ENCODE measurements at places on chromosomes 12 and 14.

- DNase-seq = no peak
These were observed at the start of gene CLEC6A for GRCh38 chr12:8455727-8456360. TSS of gene CLEC6A (plus strand) at chr12:8455962. CDS start at chr12:8456112, 150 bp downstream.

GRCh38 chr14:52960627-52961026, 9.8 kb upstream of the FERMT2 start:
- no peak for DNase-seq

DNA sequence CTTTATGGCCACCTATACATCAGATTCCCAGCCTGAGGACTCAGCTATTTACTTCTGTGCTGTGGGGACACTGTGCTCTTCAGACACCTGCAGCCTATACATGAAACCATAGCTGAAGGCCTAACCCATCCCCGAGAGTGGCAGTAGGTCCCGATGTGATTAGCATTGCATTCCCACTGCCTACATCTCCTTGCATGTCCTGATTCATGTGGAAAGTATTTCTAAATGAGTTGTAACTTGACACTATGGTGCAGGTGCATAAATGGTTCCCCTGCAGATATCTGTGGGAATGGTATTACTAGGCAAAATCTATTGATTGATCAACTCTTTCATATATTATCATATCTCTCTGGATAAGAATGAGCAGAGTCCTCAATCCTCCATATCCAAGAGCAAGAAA, 433.5 kb downstream of the DAD1 start:
- DNase-seq = no peak

- DNase-seq = no peak
These were observed 20.6 kb upstream of the BDKRB1 start for GRCh38 chr14:96235426-96235825.

DNA sequence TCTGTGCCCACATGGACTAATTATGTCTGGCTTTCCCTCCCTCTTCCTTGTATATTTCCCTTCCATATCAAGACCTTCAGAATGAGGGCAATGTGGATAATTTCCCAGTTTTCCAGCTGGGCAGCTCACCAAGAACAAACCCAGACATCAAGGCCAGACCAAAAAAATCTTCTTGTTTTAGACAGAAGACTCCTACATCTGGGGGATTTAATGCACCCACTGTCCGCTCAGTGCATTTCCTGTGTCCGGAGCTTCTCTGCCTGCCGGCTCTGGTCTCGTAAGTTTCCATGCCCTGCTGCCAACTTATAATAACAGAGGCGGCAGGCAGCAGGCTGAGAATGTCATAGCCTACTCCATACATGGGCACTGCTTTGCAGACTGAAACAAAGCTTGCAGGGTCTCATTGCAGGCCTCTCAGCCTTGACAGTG, 207.2 kb upstream of the BCL2L14 start:
- no peak for DNase-seq

GRCh38 chr12:76777765-76778216, 13.9 kb downstream of the ZDHHC17 start:
- no peak for DNase-seq

DNA sequence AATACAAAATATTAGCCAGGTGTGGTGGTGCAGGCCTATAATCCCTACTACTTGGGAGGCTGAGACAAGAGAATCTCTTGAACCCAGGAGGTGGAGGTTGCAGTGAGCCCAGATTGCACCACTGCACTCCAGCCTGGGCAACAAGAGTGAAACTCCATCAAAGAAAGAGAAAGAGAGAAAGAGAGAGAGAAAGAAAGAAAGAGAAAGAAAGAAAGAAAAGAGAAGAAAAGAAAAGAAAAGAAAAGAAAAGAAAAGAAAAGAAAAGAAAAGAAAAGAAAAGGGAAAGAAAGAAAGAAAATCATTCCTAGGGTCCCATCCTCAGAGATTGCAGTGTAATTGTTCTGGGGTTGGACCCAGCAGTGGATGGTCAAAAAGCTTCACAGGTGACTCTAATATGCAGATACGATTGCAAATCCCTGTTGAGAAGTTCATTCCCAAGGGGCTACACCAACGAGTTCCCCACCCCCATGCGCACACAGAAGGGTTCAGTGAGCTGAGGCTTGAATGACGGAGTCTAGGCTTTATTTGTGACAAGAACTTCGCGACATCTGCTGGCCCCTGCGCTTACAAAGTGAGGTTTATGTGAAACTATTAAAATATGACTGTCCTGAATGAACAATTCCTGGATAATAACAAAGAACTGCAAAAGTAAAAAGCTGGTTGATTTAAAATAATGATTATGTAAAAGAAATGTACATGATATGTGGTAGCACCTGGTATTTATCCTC, 17.4 kb upstream of the RNASE12 start:
- peak; percentile 7 for DNase-seq

- no peak for DNase-seq
These were observed 122.4 kb downstream of the SLC25A47 start for GRCh38 chr14:100445436-100446088.

DNA sequence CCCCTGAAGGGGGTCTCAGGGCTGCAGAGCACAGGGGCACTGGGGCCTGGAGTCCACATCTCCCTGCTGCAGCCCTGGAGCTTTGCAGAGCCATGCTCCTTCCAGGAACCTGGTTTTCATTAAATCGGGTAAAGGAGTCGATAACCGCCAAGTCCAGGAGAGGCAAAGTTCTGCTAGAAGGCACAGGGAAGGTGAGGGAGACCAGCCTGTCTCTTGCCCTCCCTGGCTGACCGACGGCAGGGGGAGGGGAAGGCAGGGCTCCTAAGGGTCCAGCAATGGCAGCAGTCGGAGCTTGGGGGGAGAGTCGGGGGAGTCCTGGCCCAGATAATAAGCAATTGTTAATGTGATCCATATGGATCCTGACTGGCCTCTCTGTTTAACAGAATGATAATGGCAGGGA, 3.0 kb downstream of the FIGNL2 start:
- DNase-seq = no peak

DNA sequence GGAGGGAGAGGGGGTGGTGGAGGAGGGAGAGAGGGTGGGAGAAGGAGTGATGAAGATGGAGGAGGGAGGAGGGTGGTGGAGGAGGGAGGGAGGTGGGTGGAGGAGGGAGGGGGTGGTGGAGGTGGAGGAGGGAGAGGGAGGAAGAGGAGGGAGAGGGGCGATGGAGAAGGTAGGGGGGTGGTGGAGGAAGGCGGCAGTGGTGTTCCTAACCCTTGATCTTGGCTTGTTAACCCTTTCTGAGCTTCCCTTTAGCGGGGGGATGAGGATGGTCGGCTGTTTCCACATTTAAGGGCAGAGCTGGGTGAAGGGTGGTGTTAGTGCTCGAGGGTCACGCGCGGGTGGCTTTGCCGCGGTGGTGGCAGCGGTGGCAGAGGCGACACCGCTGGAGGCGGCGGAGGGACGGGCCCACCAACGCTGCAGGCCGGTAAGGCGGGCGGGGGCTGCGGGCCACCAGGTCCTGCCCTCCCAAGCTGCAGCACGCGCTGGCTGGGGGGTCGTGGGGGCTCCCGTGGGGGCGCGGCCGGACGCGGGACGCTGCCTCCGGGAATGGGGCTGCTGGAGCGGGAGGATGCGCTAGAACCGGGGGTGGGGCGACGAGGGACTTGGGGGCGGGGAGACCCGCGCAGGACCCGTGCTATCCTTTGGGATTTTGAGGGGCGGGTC, 156.3 kb downstream of the PTPN11 start:
- DNase-seq = no peak

- DNase-seq = no peak
These were observed 89.9 kb upstream of the CPNE8 start for GRCh38 chr12:38995249-38995648.

- DNase-seq = no peak
These were observed 24.4 kb upstream of the PTPRQ start for GRCh38 chr12:80419644-80420043.

GRCh38 chr12:20555771-20556170, 139.4 kb upstream of the SLCO1C1 start:
- no peak for DNase-seq

DNA sequence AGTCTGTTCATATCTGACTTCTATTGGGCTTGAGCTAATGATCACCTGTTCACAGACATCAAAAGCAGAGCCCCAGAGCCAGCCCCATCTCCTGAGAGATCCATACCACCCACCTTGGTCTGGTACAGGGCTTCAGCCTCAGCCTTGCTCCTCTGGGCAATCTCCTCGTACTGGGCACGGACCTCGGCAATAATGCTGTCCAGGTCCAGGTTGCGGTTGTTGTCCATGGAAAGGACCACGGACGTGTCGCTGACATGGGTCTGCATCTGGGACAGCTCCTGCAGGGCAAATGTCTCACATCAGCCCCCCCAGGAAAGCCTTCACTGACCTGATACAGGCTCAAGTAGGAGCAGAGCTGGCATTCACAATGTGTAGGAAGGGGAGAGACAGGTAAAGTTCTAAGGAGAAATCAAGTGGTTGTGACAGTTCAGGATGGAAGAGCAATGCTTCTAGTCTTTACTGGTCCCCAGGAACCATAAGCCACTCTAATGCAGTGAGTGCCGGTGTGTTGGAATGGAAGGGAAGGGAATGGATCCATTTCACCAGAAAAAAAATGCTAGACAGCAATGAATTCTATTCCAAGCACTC, 5.2 kb downstream of the KRT4 start:
- DNase-seq = no peak

- no peak for DNase-seq
These were observed 1159.7 kb downstream of the BCL11B start for GRCh38 chr14:98112194-98112780.

DNA sequence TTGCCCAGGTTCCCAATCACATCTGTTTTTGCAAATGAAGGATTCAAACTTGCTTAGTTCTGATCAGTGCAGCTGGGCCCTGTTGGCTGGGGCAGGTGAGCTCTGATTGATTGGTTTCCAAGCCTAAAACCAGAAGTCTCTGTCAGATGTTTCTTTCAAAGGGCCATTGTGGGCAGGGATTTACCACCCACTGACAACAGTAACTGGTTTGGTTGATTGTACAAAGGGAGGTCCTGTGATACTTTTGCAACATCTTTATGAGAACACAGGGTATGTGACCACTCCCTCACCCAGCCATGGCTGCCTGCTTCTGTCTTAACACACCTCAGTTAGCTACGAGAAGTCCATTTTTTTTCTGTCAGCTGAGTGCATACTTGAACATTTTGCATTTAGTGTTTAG, 184.1 kb downstream of the FLRT2 start:
- no peak for DNase-seq

GRCh38 chr12:47876440-47876960, 28.3 kb downstream of the VDR start:
- no peak for DNase-seq

DNA sequence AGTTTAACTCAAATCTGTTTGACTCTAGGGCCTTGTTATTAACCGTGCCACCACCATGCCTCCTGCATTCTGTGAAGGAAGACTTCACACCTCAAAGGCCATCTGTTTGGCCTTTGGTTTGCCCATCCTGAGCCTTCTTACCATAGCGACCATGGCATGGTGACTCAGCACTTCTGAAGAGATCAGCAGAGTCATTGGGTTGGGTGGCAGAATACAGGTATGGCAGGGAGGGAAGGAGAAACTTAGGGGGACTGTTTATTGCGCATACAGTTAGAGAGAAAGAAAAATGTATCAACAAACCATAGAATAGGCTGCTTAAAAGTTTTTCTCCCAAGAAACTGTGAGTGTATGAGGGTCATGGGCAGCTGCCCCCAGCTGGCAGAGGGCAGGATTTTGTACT, 49.2 kb downstream of the DAD1 start:
- peak; percentile 45 for DNase-seq

- DNase-seq = no peak
These were observed 571.4 kb downstream of the NOVA1 start for GRCh38 chr14:26026384-26026783.

- DNase-seq = peak; percentile 60
These were observed 8.7 kb upstream of the JDP2 start for GRCh38 chr14:75418850-75419768.

DNA sequence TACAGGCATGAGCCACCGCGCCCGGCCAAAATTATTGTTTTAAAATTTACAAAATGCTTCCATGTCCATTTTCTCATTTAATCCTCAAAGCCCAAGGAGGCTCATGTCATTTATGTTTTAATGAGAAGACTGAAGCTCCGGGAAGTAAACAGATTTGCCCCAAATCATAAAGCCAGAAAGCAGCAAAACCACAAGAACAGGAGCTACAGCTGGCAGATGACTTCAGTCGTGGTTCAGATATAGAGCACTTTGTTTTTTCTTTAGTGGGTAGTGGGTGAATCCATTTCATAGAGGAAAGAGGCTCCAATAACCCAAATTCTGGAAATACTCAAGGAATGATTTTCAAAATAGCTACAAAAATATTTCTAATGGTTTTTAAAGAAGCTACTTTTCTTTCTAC, 45.4 kb upstream of the VPS33A start:
- no peak for DNase-seq

DNA sequence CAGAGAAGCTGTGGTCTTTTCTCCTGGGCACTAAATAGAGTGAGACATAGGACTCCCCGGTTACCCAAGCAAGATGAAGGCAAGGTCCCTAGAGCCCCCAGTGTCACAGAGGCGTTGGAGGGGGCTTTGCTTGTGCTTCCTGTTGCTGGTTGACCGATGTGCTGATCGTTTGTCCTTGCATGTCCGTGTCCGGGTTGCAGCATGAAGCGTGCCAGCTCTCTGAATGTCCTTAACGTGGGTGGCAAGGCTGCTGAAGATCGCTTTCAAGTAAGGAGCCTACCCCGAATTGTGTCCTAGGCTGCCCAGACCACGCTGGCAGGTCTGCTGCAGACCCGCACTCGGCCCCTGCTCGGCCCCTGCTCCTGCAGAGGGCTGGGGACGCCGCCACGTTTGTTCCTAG, 23.1 kb downstream of the XRCC3 start:
- DNase-seq = no peak

- peak; percentile 83 for DNase-seq
These were observed 11.3 kb upstream of the SCFD1 start for GRCh38 chr14:30610787-30611343.

GRCh38 chr12:22406627-22407026, 72.1 kb upstream of the ST8SIA1 start:
- peak; percentile 23 for DNase-seq

- no peak for DNase-seq
These were observed 36.7 kb upstream of the GNG2 start for GRCh38 chr14:51823706-51824105.

DNA sequence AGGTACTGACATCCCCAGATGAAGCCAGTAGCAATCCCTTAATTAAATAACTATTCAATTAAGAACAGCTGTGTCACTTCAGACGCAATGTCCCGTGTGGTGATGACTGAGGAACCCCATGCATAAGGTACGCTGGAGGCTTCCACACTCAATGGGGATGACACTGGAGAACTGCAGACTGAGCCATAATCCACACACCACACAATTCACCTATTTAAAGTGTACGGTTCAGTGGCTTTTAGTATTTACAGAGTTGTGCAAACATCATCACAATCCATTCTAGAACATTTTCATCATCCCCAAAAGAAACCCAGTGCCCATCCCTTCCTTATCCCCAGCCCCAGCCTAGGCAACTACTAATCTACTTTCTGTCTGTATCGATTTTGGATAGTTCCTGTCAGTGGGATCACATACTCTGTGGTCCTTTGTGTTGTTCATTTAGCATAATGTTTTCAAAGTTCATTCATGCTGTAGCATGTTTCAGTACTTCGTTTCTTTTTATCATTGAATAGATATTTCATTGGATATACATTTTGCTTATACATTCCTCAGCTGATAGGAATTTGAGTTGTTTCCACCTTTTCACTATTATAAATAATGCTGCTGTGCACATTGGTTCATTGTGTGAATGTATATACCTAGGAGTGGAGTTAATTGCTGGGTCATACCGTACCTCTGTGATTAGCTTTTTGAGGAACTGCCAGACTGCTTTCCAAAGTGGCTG, 61.1 kb downstream of the NINJ2 start:
- DNase-seq = no peak

GRCh38 chr14:56172571-56172971, 54.4 kb downstream of the PELI2 start:
- DNase-seq = peak; percentile 35

- peak; percentile 76 for DNase-seq
These were observed 17.1 kb downstream of the BCAT1 start for GRCh38 chr12:24931666-24932405.

GRCh38 chr12:71551529-71551928, 111.9 kb downstream of the LGR5 start:
- peak; percentile 68 for DNase-seq
